T-helper 2 cell (primary cell): ENCODE measurements at places on chromosomes 2 and 18.

DNA sequence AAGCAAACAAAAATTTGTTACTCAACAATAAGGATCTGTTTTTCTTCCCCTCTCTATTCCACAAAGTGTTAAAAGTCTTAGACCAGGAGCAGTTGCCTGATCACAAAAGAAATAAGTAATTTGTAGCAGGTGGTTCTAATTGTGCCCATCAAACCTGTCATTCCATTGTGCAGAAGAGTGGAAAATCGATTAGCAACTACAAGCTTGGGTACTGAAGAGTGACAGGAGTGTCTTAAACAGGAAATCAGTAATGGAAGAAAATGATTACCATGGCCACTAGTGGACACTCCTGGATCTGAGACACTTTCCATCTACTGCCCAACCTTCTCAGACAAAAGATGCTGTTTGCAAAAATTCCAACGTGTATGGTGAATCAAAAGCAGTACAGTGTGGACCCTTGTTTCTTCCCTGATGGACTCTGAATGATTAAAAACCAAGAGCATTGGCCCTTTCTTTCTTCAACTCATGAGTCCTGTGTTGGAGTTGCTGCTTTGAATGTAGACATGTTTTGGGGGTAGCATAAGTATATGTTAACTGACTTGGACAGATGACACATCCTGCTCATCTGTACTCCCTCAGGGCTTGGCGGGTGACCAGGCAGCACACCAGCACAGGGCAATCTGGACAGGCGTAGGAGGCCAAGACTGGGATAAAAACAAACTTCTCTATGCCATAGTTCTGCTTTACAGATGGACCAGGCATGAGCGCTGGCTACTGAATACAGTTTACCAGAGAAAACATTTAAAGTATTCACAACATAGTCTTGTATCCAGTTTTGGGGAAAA is 51.9 kb downstream of the PLA2R1 start:
- DNase-seq = no peak

GRCh38 chr2:225270861-225271260 is 128.6 kb upstream of the NYAP2 start:
- DNase-seq = no peak

DNA sequence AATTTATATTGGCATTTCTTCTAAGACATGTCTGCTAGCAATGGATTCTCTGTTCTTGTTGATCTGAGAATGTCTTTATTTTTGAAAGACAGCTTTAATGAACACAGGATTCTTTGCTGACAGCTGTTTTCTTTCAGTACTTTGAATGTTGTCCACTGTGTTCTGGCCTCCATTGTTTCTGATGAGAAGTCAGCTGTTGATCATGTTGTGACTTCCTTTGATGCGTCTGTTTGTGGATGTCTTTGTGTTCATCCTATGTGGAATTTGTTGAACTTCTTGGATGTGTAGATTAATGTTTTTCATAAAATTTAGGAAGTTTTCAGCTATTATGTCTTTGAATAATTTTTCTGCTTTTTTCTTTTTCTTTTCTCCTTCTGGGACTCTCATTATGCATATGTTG is 39.8 kb upstream of the KCNF1 start:
- no peak for DNase-seq

DNA sequence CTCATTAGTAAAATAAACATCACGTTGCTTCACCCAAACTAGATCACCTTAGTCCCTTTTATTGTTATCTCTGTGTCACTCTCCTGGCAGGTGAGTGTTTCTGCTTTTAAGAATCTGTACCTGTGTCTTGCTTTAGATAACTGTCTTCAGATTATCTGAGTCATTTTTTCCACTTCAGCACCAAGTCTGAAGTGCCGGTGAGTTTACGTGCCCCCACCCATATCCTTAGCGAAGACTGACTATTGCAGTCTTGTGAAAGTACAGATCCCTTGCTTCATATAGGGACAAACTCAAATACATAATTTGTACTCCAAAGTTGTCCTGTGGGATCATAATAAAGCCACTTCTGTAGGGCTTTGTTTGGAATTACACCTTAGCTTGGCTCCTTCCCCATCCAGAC is 41.1 kb downstream of the SCN2A start:
- DNase-seq = no peak

GRCh38 chr2:129860088-129860487 is 119.4 kb upstream of the RAB6C start:
- no peak for DNase-seq

DNA sequence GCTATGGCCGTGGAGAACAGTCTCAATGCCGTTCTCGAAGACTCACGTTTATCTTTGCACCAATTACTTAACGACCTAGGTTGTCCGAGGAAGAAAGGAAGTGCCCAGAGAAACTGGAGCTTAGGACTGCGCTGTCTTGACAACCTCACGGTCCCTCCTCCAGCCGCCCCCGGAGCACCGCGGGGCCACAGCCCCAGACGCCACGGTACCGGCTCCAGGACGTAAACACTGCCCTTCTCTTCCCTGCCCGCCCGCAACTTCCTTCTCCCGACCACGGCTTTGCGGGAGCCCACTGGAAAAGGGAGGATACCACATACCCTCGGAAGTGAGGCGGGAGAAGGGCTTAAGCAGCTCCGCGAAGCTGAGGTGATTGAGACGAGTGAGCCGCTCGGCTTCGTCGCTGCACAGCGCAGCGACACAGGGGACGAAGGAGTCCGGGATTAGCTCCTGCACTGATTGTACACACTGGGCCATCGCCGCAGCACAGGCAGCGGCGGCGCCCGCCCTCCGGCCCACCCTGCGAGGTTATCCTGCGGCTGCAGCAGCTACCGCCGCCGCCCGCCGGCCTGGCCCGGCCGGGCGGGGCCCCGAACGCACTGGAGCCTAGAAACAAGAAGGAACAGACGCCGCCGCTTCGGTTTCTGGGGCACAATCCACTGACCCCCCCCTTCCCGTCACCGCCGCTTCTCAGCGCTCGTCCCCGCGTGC is 483 bp downstream of the TRAPPC8 start:
- DNase-seq = no peak

DNA sequence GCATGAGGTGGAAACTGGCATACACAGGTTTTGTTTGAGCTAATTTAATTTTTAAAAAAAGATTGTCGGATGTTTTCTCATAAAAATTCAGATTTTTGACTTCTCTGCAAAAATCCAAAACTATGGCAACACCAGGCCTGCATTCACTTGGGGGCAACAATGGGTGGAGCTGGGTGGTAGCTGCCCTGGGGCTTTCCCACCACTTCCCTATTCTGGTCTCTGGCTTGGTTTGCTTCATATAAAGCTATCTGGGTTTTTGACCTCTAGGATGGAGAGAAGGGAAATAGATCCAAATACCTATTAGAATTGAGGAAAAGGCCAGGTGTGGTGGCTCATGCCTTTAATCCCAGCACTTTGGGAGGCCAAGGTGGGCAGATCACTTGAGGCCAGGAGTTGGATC is 5.5 kb upstream of the CYP27A1 start:
- no peak for DNase-seq

- no peak for DNase-seq
Observed at GRCh38 chr2:235627682-235628081, 133.8 kb downstream of the AGAP1 start.

DNA sequence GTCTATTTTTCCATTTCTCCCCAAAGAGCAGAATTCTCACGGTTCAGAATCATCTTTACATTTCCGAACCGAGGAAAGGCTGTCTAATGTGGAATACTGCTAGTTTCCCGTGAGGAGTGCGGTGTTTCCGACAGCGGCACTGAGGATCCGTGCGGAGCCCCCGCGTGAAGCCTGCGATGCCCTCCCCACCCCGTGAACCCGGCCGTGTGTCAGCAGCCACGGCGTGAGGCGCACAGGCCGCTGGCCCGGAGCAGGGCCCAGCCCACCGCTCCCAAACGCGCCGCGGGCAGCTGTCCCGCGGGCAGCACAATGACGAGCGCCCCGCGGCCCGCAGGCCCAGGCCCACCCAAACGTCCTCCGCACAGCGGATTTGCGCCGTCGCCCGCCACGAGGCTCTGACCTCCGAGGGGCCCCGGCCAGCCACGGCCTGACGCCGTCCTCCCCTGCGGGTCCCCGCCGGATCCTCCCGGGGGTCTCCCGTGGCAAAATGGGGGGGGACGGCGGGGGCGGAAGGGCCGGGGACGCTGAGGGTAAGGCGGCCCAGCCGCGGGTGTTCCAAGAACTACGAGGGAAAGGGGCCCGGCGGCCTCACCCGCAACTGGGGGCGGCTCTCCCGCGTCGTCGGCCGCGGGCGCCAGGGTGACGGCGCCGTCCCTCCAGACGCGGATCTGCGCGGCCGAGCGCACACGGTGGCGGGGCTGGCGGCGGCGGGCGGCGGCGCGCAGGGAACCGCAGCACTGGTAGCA is 796 bp downstream of the SPIRE1 start:
- no peak for DNase-seq

GRCh38 chr18:13359210-13359609 is 140.7 kb downstream of the LDLRAD4 start:
- DNase-seq = no peak

DNA sequence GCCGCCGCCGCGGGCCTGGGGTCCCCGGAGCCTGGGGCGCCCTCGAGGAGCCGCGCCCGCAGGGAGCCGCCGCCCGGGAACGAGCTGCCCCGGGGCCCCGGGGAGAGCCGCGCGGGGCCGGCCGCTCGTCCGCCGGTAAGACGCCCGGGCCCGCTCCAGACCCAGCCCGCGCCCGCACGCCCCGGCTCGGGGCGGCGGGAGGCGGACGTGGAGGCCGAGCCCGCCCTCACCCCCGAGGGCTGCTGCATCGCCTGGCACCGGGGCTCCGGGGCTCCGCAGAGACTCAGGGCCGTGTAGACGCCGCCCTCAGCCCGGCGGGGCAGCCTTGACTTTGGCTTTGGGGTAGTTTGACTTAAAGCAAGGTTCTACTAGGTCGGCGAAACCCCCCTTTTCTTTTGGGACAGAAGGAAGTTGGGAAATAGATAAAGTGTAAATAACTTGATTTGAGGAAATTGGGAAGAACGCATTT is 335 bp downstream of the ERFE start:
- DNase-seq = no peak

- DNase-seq = no peak
Observed at GRCh38 chr2:209592106-209592505, 168.3 kb downstream of the MAP2 start.

DNA sequence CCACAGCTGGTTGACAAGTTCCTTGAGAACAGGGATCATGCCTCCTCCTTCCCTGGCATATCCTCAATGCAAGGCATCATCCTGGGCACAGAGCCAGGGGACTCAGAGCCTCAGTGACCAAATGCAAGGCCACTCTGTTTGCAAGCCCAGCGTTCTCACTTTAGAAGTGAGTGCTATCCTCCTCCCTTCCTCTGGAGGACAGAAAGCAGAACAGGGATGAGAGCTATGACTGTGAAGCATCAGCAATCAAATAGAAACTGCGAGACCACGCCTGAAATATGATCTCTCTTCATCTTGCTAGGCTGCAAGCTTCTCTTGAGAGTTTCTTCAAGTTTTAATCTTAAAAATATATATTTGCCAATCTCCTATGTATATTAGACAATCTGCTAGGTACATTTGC is 119.8 kb downstream of the LRATD1 start:
- no peak for DNase-seq

GRCh38 chr2:42859791-42860190 is 67.4 kb upstream of the HAAO start:
- no peak for DNase-seq

- DNase-seq = no peak
Observed at GRCh38 chr2:11571170-11571569, 37.3 kb downstream of the GREB1 start.

- DNase-seq = no peak
Observed at GRCh38 chr18:48303883-48304282, 105.3 kb downstream of the ZBTB7C start.

DNA sequence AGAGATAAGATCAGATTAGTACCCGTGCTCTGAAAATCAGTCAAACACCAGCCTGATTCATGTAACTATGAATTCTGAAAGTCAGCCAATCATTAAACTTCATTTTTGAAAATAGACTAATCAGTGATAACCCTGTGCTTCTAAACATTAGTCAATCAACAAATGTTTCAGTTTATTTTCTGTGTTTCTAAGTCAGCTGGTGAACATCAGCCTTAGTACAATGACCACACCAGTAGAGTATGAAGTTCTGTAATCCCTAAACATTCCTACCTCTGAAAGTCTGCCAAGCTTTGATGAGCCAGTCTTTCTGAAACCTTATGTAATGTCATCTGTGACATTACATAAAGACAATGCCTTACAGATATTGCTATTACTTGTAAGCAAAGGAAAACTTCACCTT is 807.4 kb upstream of the CRIM1 start:
- DNase-seq = no peak

DNA sequence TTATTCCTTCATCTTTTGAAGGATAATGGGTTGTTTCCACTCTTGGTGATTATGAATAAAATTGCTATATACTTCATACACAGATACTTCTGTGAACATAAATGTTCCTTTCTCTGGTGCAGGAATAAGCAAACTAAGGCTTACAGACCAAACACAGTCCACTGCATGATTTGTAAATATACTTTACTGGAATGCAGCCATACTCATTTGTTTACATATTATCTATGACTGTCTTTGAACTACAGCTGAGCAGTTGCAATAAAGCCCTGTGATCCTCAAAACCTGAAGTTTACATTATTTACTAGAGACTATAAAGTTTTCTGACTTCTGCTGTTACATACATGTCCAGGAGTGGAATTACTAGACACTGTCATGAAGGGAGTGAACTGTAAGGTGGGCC is 381.0 kb upstream of the CNTNAP5 start:
- DNase-seq = no peak

GRCh38 chr18:50724751-50725151 is 95.1 kb downstream of the MRO start:
- DNase-seq = no peak

- DNase-seq = no peak
Observed at GRCh38 chr2:170006587-170007325, 171.2 kb upstream of the MYO3B start.

- no peak for DNase-seq
Observed at GRCh38 chr2:153819074-153819473, 52.6 kb upstream of the GALNT13 start.

DNA sequence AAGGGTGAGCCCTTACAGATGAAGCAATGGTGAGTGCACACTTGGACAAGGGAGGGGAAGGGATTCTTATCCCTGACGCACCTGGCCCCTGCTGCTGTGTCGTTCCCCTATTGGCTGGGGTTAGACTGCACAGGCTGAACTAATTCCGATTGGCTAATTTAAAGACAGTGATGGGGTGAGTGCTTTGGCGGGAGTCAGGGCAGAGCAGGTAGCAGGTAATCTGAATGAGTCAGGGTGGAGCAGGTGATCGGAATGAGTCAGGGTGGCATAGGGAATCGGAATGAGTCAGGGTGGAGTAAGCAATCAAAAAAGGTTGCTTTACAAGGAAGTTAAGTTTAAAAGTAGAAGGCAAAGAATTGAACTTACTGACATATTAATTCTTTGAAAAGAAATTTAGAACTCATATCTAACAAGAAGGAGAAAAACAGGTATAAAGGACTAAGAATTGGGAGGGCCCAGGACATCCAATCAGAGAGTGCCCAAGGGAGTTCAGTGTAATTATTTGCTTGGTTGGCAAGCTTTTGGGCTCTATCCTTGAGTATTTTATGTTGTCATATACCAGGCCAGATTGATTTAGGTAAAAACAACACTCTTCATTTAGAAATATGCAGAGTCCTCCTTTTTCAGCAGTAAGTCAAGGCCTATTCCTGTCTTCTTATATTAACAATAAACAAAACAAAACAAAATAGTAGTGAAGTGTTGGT is 52.3 kb upstream of the RALBP1 start:
- DNase-seq = no peak
